ENCODE measurements at places on chromosomes 12 and 14.

DNA sequence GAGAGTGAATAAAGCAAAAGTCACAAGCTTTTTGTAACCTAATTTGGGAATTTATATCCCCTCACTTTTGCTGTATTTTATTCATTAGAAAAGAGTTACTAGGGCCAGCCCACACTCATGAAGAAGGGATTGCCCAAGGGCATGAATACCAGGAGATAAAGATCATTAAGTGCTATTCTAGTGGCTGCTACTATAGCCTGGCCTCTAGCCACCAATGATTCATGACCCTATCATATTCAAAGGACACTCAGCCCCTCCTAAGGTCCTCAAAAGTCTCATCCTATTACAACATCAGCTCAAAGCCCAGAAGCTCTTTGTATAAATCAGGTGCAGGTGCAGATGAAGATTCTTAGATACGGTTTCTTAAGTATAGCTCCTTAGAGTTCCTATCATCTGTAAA lies 518.1 kb downstream of the TRHDE start:
- no peak for DNase-seq

DNA sequence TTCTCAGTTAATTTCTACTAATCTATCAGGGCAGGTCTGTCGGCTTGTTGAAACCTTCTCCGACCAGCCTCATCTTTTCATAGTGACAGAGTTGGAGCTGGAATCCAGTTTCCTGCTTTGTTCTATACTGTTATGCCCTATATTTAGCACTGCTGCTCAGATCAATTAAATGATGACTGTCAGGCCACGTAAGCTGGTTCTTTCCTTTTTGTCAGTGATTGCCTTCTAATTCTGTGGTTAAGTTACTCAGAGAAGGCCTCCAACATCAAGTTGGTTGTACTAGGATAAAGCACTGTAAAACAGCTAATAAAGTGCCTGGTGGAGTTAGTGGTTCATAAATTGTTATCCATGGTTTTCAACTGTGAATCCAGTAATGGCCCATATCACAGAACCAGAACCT lies 22.6 kb downstream of the DERA start:
- DNase-seq, result no peak

- no peak for DNase-seq
Measured at GRCh38 chr12:32390572-32391219, 8.7 kb upstream of the FGD4 start.

GRCh38 chr12:42129595-42130204 lies 15.0 kb downstream of the GXYLT1 start:
- no peak for DNase-seq

DNA sequence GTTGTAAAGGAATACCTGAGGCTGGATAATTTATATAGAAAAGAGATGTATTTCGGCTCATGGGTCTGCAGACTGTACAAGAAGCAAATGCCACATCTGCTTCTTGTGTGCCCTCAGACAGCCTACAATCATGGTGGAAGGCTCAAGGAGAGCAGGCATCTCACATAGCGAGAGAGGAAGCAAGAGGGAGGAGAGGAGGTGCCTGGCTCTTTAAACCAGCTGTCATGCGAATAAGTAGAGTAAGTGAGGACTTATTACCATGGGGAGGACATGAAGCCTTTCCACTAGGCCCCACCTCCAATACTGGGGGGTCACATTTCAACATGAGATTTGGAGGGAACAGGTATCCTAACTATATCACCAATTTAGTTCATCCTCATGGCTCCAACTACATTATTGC lies 118.7 kb downstream of the ACSS3 start:
- DNase-seq, result no peak

- DNase-seq, result no peak
Measured at GRCh38 chr12:126572170-126572569, 1506.9 kb downstream of the AACS start.

DNA sequence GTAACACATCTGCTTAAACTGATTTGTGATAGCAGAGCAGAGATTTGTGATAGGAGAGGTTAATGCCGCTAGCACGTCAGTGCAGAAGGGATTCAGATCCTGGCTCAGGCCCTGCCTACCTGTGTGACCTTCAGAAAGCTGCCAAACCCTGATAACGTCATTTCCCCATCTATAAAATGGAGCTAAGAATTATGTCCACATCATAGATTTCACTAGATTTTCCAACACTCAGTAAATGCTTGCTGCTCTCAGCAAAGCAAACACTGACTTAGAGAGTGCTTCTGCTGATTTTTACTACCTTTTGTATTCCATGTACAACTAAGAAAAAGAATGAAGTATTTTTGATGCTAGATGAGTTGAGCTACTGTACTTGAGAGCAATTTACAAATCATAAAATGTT lies 261.4 kb downstream of the ITPR2 start:
- DNase-seq, result no peak

DNA sequence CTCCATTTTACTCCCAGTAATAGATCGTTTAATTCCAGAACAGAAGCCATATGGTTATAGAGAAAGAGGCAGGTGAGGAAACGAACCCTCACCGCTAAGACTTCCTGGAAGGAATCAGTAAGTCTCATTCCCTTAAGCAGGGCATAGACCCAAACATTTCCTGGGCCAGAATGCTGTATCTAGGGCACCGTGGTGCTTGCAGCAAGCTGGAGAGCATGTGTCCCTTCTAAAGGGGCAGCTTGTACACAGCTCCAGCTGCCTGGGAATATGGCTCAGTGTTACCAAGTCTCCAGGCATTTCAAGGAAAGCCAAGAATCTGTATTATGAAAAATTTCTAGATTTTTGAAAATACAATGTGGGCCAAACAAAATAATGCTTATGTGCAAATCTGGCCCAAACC lies 73.4 kb downstream of the PPM1H start:
- DNase-seq, result no peak

DNA sequence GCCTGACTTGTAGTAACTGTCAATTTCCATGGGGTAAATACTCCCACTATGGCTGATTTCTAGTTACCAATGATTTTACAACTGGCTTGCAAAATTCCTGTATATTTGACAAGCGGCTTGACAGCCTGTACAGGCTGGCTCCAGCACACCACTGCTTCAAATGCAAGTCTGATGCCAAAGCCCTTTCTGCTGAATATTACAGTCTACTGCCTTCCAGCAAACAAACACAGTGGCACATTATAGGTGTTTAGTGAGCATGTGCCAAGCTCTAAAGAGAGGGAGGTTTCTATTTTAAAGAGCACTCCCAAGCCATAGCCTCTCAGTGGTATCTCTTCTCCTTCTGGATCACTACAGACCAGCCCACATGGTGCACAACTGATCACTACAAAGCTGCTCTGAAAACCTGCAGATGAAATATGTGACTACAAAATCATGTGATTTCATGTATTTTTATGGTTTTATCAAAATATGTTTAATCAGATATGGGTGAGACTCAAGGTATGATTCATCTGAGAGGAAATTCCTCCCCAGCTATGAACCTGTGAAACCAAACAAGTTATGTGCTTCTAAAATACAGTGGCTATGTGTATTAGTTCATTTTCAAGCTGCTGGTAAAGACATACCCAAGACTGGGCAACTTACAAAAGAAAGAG lies 101.5 kb downstream of the RPAP3 start:
- no peak for DNase-seq

DNA sequence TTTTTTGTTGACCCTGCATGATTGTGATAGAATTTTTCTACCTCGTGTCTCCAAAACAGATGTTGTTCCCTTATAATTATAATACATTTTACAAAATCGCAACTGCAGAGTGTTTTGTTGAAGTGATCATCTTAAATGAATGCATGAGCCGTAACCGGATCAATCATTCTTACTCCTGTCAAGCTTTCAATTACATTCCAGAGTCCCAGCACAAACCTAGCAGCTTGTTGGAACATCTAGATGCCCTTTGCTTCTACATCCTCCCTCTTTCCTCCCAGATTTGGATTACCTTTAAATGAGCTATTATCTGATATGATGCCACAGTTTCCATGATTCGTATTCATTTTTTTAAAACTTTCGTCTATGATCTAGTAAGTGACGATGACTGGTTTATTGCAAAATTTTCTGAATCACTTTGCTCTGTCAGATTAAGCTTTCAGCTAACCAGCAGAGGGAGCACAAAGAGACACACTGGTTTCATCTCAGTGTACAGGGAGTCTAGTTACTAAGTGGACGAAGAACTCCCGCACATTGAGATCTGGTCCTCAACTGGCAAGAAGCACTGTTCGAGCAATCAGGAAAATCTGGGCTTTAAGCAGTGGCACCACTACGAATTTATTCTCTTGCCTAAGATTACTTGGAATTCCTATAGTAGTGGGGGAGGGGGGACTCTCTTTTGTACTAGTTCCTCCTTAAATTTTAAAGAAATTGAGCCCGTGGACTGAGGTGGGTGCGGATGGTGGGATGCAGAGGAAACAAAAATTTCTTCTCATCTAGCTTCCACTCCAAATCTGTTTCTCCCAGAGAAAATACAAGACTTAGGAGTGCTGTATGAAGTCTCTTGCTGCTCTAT lies 40.9 kb downstream of the TSHR start:
- no peak for DNase-seq

Measured in stimulated activated CD4-positive, alpha-beta T cell treated with anti-CD3 and anti-CD28 coated beads, TNF-alpha, amount 100 ng/mL, for 4 hours (primary cell).